ENCODE measurements at places on chromosomes 13 and 19.
A peak's percentile ranks its signal among the peaks of the same experiment; 100 is the strongest.

DNA sequence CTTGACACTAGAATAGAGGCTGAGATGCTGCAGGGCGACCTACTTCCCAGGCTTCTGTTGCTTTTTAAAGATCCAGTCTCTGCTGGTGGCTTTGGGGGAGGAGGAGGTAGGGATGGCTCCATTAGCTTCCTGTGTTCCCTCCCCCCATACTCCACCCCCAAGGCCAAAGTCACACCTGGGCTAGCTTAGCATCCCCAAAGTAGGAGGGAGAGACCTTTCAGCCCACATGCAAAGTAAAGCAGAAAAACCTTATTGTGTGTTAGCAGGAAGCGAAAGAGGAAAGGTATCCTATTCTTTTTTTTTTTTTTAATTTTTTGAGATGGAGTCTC lies 3.2 kb upstream of the TNPO2 start:
- H3K27ac ChIP-seq: no peak overlapping the region
- H3K4me3 ChIP-seq: no peak overlapping the region

DNA sequence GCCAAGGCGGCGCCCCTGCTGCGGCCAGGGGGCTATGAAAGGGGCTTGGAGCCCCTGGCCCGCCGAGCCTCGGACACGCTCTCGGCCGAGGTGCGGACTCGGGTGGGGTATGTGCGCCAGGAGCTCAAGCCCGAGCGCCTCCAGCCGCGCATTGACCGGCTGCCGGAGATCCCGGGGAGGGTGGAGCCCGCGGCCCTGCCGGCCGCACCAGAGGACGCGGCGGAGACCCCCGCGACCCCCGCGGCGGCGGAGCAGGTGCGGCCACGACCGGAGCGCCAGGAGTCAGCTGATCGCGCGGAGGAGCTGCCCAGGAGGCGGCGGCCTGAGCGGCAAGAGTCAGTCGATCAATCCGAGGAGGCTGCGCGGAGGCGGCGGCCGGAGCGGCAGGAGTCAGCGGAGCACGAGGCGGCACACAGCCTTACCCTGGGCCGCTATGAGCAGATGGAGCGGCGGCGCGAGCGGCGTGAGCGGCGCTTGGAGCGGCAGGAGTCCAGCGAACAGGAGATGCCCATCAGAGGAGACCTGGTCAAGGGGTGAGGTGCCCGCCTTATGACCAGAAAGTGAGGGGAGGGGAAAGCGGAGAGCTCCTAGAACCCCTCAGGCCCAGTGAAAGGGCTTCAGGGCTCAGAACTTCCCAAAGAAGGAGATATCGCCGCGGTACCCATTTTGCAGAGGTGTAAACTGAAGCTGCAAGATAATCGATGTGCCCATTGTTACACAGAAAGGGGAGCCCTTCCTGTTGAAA lies 8.8 kb upstream of the SHKBP1 start:
- H3K4me1 ChIP-seq: peaks cover 9% of the 10 kb centered on the region
- no peaks in the 10 kb centered on the region for H3K27me3 ChIP-seq
- H3K4me3 ChIP-seq: peak overlapping the region; percentile 58
- no peak overlapping the region for H3K27ac ChIP-seq
- peak; percentile 70 for DNase-seq
- H3K36me3 ChIP-seq: no peaks in the 10 kb centered on the region

DNA sequence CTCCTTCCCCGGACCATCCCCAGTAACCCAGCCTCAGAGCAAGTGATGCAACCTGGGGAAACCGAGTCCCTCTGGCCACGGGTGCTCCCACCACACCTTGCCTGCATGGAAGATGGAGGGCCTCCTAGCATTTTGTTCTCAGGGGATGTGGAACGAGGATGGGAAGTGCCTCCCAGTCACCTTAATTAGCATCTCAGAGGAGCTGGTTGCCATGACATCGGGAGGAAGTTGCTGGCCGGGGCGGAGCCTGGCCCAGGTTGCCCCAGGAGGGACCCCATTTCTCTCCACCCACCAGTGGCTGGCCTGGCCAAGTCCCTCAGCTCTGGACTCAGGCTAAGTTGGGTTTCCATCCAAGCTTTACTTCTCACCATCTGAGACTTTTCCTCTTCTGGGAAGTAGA lies 24.1 kb upstream of the PTPRS start:
- H3K4me3 ChIP-seq: no peak overlapping the region
- H3K36me3 ChIP-seq: no peaks in the 10 kb centered on the region
- no peaks in the 10 kb centered on the region for H3K4me1 ChIP-seq
- H3K27me3 ChIP-seq: no peaks in the 10 kb centered on the region
- no peak overlapping the region for H3K27ac ChIP-seq
- peak; percentile 49 for DNase-seq

- no peak overlapping the region for H3K4me3 ChIP-seq
- no peaks in the 10 kb centered on the region for H3K36me3 ChIP-seq
- no peaks in the 10 kb centered on the region for H3K27me3 ChIP-seq
- no peak overlapping the region for H3K27ac ChIP-seq
Measured at GRCh38 chr13:73107970-73108369, 49.2 kb downstream of the KLF5 start.

- H3K27me3 ChIP-seq: no peaks in the 10 kb centered on the region
- no peak overlapping the region for H3K4me3 ChIP-seq
- H3K36me3 ChIP-seq: no peaks in the 10 kb centered on the region
- no peaks in the 10 kb centered on the region for H3K4me1 ChIP-seq
- no peak for DNase-seq
- peak overlapping the region; percentile 48 for H3K27ac ChIP-seq
Measured at GRCh38 chr13:27036236-27036981, 135.2 kb downstream of the USP12 start.

All from SK-N-SH (cell line).